ENCODE measurements at places on chromosomes 2 and 18.

GRCh38 chr2:14348247-14348646 lies 284.3 kb upstream of the LRATD1 start:
- no peak for DNase-seq

DNA sequence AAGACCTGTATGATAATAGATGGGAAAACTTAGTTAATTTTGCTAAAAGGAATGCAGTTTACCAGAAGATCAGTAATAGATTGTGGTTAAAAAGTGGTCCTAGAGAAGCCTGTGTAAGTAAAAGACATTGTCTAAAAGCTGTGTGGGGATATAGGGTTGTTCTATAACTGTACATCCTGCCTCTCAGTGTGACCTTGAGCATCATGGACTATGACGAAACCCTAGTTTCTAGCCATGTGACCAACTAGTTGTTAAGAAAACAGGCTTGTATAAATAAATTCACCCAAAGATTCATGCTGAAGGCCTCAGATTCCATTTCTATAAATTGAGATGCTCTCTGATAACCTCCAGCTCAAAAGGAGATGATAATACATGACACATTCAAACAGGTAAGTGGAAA lies 160.7 kb downstream of the IKZF2 start:
- DNase-seq, result no peak

- no peak for DNase-seq
Measured at GRCh38 chr2:143417428-143417827, 288.2 kb downstream of the ARHGAP15 start.

DNA sequence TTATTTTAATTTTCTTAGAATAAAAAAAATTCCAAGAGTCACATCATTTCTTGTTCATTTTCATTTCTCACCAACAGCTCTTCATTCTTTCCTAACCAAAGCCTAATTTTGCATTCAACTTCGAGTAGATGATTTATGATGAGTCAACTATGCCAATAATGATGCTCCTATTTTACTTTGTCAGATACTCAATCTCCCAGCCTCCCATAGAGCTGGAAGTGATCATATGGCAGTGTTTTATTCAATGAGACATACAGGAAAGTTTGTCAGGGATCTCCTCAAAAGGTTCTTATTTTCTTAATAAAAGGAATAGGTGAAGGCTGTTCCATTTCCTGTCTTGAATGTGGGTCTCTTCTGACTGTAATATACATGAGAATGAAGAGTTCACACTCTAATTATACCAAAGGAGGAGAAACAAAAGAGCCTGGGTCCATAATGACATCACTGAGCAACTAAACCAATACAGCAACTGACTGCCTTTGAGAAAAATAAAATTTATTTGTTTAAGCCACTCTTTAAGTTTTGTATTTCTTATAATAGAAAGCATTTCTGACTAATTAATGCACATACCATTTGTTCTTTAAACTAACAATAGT lies 231.2 kb upstream of the CYP26B1 start:
- no peak for DNase-seq

GRCh38 chr2:120344214-120344975 lies 1.5 kb upstream of the INHBB start:
- DNase-seq, result no peak

- no peak for DNase-seq
Measured at GRCh38 chr2:219444566-219445091, 10.0 kb downstream of the SPEG start.

DNA sequence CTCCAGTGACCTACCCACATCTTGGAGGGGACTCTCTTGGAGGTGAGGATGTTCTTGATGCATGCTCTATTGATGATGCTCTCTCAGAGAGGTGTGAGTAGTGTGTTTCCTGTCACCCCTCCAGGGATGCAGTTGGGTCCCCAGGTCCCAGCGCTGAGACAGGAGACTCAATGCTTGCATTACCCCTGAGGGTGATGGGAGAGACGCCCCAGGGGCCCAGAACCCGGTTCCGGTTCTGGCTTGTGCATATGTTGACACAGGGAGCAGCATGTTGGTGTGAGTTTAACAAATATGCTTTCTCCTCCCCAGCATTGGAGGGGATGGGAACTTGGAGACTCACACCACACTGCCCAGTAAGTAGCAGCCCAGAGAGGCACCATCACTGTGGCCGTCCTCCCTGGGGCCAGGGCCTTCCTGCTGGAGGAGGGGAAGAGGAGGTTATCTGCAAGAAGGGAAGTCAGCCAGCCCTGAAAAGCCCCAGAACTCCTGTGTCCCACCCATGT lies 124.5 kb downstream of the PLB1 start:
- DNase-seq, result no peak

GRCh38 chr2:108866041-108866440 lies 79.5 kb downstream of the CCDC138 start:
- DNase-seq, result no peak

DNA sequence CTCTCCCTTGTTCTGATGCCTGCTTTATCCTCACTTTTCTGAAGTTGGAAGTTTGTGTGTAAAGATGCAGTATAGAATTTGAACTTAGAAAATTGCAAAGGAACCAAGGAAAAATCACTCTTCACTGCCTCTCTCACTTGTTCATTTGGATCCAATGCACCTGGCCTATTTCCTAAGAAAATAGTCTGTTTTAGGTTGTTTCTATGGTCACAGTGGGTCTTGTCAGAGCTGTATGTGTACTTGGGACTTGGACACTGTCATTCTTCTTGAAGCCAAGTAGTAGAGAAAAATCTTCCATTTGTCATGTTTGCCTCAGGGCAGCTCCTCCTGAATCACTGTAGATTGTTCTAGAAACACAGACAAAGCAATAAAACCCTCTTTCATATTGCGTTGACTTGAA lies 80.3 kb upstream of the SESTD1 start:
- no peak for DNase-seq

DNA sequence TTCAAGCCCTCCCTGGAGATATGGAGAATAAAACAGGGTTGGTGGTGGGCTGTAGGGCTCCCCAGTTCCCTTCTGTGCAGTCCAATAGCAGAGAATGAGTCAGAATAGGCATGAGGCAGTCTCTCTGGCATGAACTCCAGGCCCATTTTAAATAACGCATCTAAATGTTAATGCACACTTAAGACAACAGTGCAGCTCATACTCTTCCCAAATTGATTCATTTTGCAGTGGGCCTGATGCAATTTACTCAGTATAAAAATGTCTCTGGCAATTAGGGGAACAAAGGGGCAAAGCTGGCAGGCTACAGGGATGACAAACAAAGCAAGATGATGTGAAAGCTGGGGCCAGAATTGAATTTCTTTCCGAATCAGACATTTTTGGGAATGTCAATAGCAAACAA lies 402.8 kb downstream of the CLIP4 start:
- DNase-seq, result no peak

DNA sequence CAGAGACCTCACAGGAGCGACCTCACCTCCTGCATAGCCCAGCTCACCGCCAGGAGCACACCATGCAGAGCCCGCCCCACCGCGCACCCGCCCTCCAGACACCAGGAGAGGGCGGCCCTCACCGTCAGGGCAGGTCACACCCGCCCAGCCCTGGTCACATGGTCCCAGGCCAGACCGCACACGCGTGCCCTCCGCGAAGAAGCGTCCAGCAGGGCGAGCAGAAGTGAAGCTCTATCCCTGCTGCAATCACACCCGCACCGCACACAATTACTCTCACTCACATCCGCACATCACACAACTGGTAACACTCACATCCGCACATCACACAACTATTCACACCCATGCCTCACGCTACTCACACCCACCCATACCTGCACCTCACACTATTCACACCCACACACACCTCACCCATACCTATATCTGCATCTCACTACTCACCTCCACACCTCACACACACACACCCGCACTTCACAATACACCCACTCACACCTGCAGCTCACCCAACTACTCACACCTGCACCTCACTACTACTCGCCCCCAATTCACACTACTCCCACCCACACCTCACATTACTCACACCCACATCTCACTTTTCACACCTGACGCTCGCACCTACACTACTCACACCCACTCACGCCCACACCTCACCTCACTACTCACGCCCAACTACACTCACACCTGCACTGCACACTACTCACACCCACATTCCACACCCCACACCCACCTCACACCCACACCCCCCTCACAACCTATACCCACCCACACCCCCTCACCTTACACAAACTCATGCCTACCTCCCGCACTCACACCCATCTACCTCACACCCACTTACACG lies 242.0 kb downstream of the HDAC4 start:
- DNase-seq, result no peak

GRCh38 chr2:201248288-201248844 lies 12.0 kb upstream of the CASP8 start:
- no peak for DNase-seq
